Natural killer cell treated with Interleukin-12 subunit alpha and Interleukin-12 subunit beta and Interleukin-15 and Interleukin-18, amount 100 ng/mL, for 72 hours (primary cell): ENCODE measurements at places on chromosomes 12 and 14. TPM values are rescaled to one million over a fixed set of nuclear protein-coding genes. Genes with fewer than 3 reads are reported as not detected.

POLE2 gene
- 30.5 TPM for total RNA-seq

CTSG gene
- not detected for total RNA-seq

DHRS2 gene
- total RNA-seq: 0.57 TPM

TAMALIN gene
- total RNA-seq: 5.4 TPM

C1RL gene
- total RNA-seq: 24.8 TPM

KRT82 gene
- not detected for total RNA-seq

MIPOL1 gene
- not detected for total RNA-seq
